ENCODE measurements at places on chromosomes 6 and 20.
A peak's percentile ranks its signal among the peaks of the same experiment; 100 is the strongest.

GRCh38 chr6:44047179-44047546 lies 80.1 kb downstream of the MRPL14 start:
- H3K4me3 ChIP-seq: no peak overlapping the region
- H3K27ac ChIP-seq: no peak overlapping the region
- H3K36me3 ChIP-seq: no peaks in the 10 kb centered on the region
- peaks cover 15% of the 10 kb centered on the region for H3K4me1 ChIP-seq
- no peaks in the 10 kb centered on the region for H3K27me3 ChIP-seq
- no peak for DNase-seq

DNA sequence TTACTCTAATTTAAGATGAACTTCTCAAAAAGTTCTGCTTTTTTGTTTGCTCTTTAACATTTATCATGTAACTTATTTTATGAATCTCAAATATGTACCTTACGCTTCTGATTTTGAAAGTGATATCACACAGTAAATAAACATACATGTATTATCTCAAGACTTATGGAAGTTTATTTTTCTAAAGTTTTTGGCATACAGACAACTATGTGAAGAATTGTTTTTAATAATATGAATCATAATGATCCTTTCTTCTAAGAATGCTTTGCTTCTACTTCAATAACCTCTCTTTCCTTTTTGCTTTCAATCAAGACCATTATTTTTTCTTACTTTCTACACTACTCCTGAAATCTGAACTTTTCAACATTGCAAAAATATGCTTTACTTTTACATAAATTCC lies 816.4 kb downstream of the EYS start:
- no peak for DNase-seq
- no peaks in the 10 kb centered on the region for H3K4me1 ChIP-seq
- no peaks in the 10 kb centered on the region for H3K27me3 ChIP-seq
- no peak overlapping the region for H3K4me3 ChIP-seq
- H3K36me3 ChIP-seq: no peaks in the 10 kb centered on the region
- no peak overlapping the region for H3K27ac ChIP-seq

- peak; percentile 24 for DNase-seq
- no peaks in the 10 kb centered on the region for H3K4me1 ChIP-seq
- no peak overlapping the region for H3K27ac ChIP-seq
- H3K36me3 ChIP-seq: no peaks in the 10 kb centered on the region
- no peak overlapping the region for H3K4me3 ChIP-seq
- no peaks in the 10 kb centered on the region for H3K27me3 ChIP-seq
These were observed 10.2 kb upstream of the PRND start for GRCh38 chr20:4711511-4711910.

DNA sequence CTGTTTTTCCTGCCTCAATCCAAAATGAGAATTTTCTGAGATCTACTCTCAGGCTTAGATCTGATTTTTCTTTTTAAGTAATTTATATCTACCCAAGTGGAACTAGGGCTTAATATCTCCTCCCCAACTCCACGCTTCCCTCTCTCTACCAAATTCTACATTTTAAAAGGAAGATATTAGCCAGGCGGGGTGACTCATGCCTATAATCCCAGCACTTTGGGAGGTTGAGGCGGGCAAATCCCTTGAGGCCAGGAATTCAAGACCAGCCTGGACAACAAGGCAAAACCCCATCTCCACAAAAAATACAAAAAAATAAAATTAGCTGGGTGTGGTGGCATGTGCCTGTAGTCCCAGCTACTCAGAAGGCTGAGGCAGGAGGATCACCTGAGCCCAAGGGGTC lies 61.0 kb downstream of the MTFR2 start:
- H3K4me1 ChIP-seq: no peaks in the 10 kb centered on the region
- DNase-seq: no peak
- H3K36me3 ChIP-seq: no peaks in the 10 kb centered on the region
